ENCODE measurements at places on chromosomes 3 and 15.

DNA sequence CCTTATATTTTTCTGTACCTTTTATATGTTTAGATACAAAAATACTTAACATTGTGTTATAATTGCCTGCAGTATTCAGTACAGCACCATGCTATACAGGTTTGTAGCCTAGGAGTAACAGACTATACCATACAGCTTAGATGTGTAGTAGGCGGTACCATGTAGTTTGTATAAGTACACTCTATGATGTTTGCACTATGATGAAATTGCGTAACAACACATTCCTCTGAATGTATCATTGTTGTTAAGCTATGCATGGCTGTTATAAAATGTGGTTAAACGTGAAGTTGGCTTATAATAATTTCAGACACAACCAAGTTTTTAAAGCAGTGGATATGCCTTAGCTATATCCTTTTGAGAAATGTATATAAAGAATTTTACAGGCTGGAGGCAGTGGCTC, 328.3 kb downstream of the PLCL2 start:
- DNase-seq: no peak

- DNase-seq: no peak
These were observed 49.4 kb downstream of the CPN2 start for GRCh38 chr3:194301730-194302129.

- DNase-seq: no peak
These were observed 31.6 kb upstream of the FAM174B start for GRCh38 chr15:92687195-92687602.

GRCh38 chr15:58568157-58568571, 136.4 kb downstream of the LIPC start:
- DNase-seq: no peak

DNA sequence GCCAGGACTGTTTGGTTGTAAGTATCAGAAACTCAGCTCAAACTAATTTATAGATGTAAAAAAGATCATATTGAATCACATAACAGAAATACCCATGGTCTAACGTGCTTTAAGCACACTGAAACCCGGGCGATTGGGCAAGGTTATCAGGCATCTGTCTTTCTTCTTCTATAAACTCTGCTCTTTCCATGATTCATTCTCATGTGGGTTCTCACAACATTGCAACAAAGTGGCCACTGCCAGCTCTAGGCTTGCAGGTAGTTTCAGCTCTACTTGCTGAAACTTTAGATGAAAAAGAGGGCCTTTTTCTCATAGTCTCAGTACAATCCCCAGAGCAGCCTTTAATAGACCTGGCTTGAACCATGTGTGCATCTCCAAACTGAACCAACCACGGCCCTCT, 456.1 kb downstream of the MFSD1 start:
- DNase-seq: no peak

DNA sequence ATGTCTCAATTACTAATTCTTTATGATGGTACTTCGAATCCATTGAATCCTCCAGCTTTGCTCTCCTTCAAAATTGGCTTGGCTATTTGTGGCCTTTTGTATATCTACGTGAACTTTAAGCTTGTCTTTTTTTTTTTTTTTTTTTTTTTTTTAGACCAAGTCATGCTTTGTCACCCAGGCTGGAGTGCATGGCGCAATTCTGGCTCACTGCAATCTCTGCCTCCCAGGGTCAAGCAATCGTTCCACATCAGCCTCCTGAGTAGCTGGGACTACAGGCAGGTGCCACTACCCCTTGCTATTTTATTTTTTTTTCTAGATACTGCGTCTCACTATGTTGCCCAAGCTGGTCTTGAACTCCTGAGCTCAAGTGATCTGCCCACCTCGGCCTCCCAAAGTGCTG, 7.7 kb upstream of the DIPK2A start:
- no peak for DNase-seq

DNA sequence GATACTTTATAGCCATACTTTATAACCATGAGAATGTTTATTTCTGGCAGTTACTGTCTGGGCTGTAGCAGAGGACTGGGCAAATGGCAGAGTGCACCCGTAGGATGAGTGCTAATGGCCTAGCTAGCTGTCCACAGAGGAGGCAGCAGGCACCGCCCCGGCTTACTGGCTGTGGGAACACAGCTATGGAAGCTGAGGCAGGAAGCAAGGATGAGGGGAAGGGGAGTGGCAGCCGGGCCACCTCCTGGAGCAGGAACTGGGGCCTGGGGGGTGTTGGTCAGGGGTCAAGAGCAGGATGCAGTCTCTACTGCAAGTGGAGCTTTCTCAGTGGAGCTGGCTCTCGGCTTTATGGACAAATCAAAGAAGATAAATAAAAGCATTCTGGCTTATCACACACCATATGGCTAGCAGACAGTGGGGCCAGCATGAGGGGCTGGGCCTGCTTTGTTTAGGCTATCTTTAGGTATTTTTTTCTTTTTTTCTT, 316.8 kb upstream of the CTDSPL start:
- no peak for DNase-seq

DNA sequence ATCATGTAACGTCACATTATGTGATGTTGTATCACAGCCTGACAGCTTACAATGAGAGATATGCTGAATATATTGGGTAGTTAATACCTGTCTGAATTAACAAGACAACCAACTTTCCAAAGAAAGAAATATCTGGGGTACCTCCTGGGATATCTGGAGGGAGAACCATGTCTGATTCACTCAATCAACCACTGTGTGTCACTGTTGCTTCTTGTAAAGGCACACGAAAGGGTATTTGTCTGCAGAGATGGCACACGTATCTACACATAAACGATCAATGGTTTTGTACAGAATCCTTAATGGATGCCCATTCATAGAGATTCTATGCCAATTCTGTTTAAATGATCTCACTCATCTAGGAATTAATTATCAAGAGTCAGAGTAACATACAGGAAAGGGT, 252.1 kb upstream of the TMCO5A start:
- no peak for DNase-seq

GRCh38 chr3:10520072-10520471, 14.7 kb upstream of the ATP2B2 start:
- no peak for DNase-seq

DNA sequence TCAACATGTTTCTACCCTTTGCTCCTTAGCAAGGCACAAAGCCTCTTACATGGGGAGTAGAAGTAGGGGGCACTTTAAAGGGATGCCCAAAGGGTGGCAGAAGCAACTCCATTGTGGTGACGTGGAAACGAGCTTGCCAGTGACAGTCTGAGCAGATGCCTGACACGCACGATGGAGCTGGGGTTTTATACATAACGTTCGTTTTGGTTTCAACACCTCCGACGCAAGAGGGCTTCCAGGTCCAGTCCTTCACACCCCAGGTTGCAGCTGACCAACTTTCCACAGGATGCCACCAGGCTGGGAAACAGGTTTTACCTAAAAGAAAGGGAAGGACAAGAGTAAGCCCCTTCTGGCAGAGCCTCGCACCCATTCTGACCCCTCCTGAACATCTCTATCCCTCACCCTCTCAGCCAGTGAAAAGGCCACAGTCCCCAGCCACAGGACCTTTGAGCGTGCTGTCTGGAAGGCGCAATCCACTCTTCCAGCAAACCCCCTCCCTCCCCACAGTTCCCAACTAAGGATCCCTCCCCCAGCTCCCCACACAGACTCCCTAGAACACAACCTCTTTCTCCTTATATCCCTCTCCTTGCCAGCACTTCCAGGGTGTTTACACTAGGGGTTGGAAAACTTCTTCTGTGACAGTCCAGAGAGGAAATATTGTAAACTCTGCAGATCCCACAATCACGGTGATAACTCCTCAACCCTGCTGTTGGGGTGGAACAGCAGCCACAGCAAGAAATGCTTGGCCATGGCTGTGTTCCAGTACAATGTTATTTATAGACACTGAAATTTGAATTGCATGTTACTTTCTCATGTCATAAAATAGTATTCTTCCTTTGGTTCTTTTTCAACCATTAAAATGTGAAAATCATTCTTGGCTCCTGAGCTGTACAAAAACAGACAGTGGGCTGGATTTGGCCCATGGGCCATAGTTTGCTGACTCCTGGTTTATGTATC, 36.2 kb downstream of the FAM174B start:
- DNase-seq: no peak

DNA sequence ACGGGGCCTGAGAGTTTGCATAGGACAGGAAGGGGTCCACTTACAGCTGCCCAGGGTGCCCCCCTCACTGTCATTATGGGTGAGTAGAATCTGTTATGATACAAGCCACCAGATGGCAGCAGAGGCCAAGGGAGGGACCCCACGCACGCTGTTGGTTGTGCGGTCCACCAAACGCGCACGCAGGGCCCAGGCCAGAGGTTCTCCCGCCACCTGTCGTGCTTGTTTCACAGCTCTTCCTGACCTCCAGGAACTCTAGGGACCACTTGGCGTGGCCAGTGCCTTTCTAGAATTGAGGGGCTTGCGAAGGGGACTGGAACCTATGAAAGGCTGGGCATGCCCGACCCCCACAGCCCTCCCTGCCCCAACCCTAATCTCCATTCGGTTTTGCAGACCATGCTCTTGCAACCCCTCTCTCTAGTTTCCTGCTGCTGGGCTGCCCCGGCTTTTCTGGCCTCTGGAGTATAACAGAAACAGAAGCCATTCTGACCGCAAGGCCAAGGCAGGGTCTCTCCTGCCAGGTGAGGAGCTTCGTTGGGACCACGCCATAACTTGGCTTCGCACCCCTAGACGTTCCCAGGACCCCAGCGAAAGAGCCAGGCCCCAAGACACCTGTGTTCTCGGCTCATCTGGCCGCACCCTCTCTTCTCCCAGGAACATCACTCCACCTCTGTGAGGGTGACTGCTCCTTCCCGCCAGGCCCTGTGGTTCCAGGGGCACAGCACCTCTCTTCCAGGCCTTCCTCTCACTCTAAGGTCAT, 46.0 kb downstream of the ALDH1L1 start:
- no peak for DNase-seq

DNA sequence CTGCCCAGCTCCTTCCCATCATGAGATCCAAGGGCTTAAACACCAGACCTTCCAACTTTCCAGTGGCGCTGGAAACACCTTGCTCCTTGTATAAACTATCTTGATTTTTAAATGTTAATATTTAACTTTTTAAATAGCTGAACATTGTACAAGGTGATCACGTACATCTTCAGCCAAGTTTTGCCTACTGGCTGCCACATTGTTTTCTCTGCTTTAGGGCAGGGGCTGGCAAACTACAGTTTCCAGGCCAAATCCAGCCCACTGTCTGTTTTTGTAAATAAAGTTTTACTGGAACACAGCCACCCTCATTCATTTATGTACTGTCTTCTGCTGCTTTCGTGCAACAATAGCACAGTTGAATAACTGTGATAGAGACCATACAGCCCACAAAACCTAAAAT, 27.6 kb upstream of the FOXP1 start:
- no peak for DNase-seq

DNA sequence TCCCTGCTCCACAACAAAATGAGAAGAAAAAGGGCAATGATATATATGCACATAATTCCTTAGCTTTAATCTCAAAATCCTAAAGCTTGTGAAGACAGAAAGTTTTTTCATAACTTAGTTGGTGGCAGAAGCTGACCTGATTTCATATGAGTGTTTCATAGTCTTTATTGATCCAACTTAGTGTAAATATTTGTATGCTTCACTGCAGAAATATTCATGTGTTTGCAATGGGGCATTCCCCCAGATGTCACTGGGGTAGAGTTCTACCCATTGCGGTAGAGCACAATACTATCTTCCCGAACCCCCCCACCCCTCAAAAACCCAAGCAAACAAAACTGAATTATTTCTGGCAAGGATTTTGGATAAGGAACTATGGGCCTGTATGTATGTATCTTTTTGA, 221.2 kb downstream of the THRB start:
- DNase-seq: no peak

DNA sequence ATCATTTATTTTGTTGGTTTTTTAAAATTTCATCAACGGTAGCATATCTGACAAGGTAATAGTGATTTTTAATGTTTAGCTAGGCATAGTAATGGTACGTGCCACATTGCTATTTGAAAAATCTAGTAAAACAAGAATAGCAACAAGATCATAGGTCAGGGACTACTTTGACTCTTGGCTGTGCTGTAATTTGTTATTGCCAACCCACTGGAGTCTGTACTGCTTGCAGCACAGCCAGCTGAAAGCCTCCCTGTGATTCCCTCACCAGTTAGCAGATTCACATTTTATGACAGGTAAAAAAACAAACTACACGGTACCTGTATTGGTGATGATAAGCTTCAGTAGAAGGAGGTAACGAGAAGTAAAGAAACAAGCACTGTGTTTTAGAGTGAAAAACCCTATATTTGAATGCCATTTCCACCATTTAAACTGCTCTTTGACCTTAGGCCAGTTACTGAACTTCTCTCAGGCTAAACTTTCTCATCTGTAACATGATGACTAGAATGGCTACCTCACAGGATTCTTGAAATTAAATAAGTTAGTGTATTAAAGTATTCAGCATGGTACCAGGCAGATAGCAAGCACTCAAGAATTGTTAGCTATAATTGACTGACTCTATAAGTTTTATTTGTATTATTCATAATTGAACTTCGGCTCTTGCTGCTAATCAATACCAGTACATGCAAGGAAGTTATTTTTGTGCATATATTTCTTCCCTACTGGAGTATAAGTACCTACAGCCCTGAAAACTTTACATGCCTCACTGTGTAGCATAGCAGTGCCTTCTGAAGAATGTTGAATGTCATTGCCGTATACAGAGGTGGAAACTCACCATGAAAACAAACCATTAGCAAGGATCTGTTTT, 16.1 kb downstream of the FILIP1L start:
- DNase-seq: no peak

DNA sequence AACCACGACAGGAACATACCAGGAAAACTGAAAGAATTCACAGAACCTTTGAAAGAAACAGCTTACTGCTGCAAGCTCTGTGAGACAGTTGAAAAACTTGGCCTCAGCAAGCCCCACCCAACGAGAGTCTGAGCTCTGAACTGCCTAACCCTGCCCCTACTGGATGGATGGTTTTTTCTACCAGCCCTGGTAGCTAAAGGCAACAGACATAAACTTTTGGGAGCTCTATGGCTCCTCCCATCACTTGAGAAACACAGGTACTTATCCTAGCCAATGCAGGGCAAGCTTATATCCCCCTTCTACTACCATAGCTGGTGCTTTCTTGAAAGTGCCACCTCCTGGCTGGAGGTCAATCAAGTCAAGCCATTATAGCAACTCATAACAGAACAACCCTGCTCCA, 471.8 kb downstream of the GRM7 start:
- no peak for DNase-seq

GRCh38 chr3:61847784-61848462, 286.6 kb downstream of the PTPRG start:
- no peak for DNase-seq

GRCh38 chr15:49492830-49493229, 69.8 kb downstream of the FGF7 start:
- no peak for DNase-seq

DNA sequence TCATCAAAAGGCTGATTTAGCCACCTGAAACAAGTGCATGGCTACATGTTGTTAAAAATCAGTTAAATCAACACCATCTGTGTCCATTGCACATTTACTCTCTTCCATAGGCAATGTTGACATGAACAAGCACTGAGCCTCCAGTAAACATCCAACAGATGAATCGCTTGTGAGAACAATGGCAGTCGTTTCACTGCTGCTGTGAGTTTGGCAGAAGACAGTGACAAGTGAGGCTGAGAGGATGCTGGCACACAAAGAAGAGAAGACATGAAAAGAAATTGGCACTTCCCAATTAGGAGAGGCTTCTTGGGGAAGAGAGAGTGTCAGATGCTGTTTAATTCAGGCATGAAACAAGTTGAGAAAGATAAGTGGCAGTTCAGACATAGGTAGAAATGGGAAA, 227.4 kb upstream of the STT3B start:
- no peak for DNase-seq

Data from omental fat pad (tissue), 4 donors.